ENCODE measurements at places on chromosomes 5 and 9.

DNA sequence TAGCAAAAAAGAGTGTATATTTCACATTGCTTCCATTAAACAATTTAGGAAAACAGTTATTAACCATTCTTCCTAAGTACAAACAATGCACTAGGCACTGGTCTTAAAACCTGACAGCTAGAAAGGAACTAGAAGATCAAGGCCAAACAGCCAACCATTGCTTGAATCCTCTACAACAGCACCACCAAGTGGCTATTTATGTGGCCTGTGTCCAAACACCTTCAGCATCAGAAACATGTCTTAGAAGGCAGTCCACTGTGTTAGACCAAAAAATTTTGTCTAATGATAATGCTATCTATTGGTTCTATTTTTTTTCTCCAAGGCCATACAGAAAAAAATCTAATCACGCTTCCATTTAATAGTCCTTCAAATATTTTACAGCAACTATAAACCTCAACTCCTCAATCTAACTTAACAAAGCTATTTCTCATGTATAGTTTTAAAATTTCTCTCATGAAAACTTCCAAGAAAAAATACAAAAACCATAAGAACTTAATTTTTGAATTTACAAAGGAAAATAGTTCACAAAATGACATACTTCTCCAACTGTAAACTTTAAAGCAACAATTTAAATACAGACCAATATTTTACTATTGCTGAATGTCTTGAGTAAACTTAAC is 36.1 kb downstream of the CAAP1 start:
- DNase-seq: no peak

- no peak for DNase-seq
Observed at GRCh38 chr5:128082551-128083032, 974 bp upstream of the SLC12A2 start.

DNA sequence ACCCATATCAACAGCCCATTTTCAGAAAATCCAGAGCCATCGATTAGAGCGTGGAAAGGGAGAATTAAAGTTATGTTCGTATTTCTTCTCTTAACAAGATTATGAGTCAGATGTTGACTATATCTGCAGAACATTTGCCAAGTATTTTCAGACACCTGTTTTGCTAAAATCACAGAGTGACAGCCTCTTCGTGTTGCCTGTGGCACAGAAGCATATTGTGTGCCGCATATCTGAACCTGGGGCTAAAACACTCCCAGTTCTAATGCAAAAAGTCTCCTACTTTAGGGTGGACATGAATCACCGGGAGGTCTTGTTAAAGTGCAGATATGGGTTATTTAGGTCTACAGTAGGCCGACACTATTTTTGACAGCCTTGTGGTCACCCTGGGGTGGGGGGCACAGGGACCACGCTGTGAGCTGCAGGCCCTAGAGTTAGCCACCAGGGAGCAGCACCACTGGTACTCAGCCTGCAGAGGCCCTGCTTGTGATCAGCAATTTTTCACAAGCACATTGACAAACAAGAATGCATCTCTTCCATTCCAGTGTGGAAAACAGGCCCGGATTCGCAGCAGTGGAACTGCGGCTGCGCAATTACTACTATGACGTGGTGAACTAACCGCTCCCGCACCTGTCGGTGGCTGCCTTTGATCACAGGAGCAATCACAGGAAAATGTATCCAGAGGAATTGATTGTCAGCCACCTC is 93.5 kb downstream of the SYK start:
- no peak for DNase-seq

GRCh38 chr9:89052470-89053097 is 61.3 kb downstream of the S1PR3 start:
- DNase-seq: no peak

GRCh38 chr5:154516475-154516874 is 38.4 kb upstream of the HAND1 start:
- DNase-seq: no peak

All from stimulated activated CD8-positive, alpha-beta memory T cell treated with anti-CD3 and anti-CD28 coated beads, Interleukin-2, amount 100 ng/mL, for 1 hour (primary cell).